ENCODE measurements at places on chromosomes 1 and 21.

DNA sequence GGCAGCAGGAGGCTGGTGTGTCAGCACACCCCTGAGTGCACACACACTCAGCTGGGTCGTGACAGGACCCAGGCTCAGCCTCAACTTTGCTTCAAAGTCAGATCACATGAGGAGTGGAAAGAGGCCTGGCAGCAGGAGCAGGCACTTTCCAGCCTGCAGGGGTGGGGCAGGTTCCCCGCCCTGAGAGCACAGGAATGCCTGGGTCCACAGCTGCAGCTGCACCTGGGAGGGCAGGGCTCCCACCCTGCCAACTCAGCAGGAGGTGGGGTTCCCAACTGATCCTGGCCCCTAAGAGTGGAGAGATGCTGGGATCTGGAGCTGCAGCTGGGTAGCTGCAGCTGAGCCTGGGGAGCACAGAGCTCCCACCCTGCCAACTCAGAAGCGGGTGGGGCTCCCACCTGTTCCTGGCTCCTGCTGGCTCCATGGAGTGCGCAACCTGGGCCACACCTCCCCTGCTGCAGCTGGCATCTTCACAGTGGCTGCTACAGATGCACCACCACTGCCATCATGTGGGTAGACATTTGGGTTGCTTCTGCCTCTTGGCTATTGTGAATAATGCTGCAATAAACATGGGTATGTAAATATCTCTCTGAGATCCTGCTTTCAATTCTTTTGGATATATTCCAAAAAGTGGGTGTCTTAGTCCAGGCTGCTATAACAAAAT is 415.4 kb downstream of the TTLL7 start:
- DNase-seq: no peak

DNA sequence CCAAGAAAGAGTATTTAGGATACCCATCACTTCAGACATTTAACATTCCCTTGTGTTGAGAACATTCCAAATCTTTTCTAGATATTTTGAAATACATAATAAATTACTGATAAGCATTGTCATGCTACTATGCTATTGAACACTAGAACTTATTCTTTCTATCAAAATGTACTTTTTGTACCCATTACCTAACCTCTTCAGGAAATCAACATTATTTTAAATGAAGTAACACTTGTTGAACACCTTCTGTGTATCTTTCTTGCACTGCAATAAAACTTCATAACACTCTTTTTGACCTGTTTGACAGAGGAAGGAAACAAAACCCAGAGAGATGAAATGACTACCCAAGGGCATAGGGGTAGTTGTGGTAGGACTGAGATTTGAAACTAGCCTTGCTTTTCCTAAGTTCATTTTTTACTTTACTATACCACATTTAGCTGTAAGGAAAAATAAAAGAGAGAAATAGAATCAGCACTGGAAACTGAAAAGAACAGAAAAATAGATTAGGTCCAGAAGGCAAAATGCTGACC is 99.4 kb downstream of the UCHL5 start:
- no peak for DNase-seq

DNA sequence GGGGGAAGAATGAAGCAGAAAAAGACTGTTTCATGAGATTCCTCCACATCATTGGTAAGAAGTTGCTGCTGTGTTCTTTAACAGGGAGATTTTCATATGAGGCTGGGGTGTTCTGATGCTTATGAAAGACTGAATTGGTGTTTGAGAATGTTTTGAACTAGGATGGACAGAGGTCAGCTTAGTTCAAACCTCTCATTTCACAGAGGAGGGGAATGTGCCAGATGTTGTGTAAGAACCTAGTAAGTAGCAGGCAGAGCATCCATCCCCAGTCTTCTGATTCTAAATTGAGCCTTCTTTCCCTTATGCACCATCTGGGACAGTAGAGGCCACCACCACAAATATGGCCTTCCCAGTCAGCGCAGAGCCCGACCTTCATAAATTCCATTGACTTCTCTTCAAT is 43.7 kb downstream of the SAMD13 start:
- no peak for DNase-seq

GRCh38 chr1:204320382-204320804 is 39.3 kb downstream of the PLEKHA6 start:
- no peak for DNase-seq

DNA sequence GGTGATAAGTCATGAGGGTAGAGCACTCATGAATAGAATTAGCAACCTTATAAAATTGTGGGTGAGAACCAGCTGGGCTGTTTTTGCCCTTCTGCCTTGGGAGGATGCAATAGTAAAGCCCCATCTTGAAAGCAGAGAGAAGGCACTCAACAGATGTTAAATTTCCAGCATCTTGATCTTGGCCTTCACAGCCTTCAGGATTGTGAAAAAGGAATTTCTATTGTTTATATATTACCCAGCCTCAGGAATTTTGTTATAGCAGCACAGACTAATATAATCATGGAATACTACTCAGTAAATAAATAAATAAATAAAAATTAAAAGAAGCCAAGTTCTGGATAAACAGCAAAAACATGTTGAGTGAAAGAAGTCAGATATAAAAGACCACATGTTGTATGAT is 175.2 kb downstream of the KCNT2 start:
- no peak for DNase-seq

- DNase-seq: no peak
These were observed 30.3 kb downstream of the RSPH1 start for GRCh38 chr21:42465803-42466127.

- DNase-seq: no peak
These were observed 72.2 kb upstream of the LYST start for GRCh38 chr1:235938709-235939479.

DNA sequence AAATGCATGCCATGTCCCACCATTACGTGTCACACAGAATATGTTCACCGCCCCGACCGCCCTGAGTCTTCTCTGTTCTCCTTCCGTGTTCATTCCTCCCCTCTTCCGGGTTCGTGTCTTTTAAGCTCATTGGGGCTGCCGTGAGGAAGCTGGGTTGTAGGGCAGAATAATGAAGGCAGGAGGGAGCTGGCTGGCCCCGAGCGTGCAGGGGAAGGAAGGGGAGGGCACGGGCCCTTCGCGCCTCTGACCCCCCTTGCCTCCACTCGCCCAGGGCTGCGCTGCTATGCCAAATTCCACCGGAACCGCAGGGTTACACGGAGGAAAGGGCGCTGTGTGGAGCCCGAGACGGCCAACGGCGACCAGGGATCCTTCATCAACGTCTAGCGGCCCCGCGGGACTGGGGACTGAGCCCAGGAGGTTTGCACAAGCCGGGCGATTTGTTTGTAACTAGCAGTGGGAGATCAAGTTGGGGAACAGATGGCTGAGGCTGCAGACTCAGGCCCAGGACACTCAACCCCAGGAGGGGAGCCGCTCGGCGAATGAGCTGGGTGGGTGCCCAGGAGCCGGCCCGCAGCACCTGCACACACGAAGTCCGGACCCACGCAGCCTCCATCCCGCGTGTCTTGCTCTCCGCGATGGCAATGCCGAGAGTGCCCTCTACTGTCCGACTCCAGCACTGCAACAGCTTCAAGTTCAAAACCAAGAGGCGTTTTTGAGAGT is 16.5 kb upstream of the AGTRAP start:
- DNase-seq: peak; percentile 95

- DNase-seq: no peak
These were observed 28.6 kb upstream of the PLEKHG5 start for GRCh38 chr1:6519935-6520671.

DNA sequence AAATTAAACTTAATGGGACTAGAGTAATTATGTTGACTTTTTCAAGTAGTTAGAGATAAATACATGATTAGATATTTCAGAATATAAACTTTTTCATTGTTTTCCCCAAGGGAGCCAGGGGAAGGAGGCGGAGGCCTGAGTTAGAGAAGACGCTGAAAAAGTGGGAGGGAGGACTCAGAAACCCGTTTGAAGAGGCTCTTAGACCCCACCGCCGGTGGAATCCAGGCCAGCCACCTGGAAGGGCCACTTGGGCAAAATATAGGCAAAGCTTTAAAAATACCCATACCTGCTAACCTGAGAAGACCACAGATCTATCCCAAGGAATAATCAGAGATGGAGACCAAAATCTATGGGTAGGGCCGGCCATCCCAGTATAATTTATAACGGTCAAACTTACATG is 242.6 kb downstream of the PTPRU start:
- no peak for DNase-seq

GRCh38 chr1:224684979-224685425 is 68.9 kb downstream of the CNIH3 start:
- DNase-seq: no peak

- no peak for DNase-seq
These were observed 81.1 kb upstream of the ADAR start for GRCh38 chr1:154689083-154689482.

DNA sequence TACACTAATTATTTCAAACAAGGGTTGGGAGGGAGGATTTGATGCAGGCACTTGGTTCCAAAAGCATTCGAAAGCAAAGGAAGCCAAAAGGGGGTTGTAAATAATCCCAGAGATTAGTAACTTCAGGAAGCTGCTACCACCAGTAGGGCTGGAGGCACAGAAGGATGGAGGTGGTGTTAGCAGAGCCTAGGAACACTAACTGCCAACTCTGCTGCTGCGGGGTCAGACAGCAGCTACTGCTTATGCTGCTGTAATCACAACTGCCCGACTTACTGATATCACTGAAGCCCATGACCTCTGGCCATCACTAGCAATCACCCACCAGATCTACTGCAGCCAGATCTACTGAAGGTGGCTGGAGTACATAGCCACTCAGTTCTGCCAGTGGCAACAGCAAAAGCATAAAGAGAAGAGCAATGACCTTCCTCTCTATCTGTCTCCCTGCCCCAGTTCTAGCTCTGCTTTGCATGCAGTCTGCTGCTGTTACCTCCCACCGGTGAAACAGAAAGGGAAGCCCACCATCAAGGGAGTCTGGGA is 408.5 kb downstream of the PLPP3 start:
- DNase-seq: no peak

- DNase-seq: no peak
These were observed 600.8 kb upstream of the CXADR start for GRCh38 chr21:16912075-16912474.

GRCh38 chr1:102071451-102071850 is 74.7 kb upstream of the OLFM3 start:
- DNase-seq: no peak

GRCh38 chr1:48200166-48200900 is 22.2 kb upstream of the SLC5A9 start:
- DNase-seq: no peak

DNA sequence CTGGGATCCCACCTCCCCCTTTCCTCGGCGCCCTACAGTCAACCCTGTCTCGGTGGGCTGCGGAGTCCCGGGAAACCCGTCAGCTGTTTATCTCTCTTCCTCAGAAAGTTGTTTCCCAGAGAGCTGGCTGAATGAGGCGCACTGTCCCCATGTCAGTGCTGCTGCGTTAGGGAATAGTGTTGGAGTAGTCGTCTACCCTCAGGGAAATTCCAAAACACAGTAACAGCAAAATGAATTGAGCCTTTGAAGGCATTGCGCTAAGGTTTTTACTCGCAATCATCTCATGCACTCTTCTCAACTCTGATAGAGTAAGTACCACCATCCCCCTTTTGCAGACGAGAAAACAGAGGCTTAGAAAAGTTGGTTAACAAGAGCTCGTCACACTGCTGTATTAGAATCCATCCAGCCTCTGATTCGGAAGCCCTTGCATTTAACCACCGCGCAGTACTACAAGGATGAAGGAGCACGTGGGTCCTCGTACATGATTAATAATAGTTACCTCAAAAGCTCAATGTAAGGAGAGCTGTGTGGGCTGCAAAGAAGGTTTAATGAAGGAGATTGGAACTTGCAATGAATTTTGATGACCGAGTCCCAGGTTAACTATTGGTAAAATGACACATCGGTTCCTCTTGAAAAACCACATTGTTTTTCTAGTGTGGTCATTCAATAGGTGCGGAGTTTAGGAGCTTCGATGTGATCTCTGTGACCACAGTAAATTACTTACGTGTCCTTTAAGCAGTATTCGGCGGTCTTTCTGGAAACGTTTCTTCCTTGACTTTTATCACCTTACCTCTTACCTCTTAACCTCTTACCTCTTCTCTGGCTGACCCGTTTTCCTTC is 788 bp upstream of the EDEM3 start:
- no peak for DNase-seq

- no peak for DNase-seq
These were observed 15.3 kb upstream of the PLA2G4A start for GRCh38 chr1:186813420-186813819.

GRCh38 chr1:187264995-187265602 is 436.4 kb downstream of the PLA2G4A start:
- no peak for DNase-seq

DNA sequence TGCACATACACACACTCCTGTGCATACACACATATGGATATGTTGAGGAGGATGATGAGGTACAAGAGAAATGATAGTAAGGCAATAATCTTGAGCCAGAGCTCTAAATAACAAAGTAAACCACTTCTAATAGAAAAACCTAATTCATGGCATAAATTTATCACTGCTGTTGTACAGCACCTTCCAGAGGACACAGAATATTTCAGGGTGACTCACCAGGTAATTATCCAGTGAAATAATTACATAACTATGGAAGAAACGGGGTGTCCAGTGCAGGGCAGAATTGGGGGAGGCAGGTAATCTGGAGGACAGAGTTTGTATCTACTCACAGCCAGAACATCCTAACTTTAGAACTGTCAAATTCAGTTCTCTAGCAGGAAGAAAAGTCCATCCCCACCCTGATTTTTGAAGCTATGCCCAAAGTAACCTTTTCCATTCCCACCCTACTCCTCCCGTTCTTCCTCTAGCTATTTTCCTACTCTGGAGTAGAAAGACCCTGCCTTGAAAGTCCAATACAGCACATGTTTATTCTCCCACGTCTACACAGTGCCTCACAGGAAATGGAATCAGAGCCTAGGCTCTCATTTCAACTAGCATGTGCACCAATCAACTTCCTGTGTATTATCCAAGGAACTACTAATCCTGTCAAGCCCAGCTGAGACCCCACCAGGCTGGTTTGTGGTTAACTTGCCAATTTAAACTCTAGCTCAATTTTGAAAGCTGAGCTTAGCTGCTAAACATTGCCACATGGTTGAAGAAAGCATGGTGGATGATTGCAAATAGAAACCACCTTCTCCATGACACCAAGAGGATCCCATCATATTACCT is 96.6 kb downstream of the PTPN14 start:
- no peak for DNase-seq

- DNase-seq: no peak
These were observed 102.4 kb upstream of the PKN2 start for GRCh38 chr1:88581703-88582102.

DNA sequence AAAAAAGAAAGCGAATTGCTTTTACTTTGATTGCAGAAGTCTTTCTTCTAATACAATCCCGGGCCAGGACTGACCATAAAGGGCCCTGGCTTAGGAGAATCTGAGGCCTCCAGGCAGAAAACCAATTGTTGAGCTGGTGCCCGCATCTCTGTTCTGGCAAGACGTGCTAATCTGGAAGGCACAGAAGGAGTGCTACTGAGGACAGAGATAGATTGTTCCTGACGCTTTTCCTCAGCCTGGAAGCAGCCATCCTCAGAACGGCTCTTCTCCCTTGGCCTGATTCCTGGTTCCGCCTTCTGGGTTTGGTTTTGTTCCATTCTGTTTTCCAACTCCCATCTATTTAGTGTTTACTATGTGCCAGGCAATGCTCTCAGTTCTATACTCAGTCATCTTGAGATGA is 44.8 kb upstream of the SPOCD1 start:
- DNase-seq: no peak
